Activated naive CD8-positive, alpha-beta T cell treated with anti-CD3 and anti-CD28 coated beads, Interleukin-2, amount 10 ng/mL, durations not matched to agents 7 days and 5 days (primary cell): ENCODE measurements at places on chromosomes 13 and 19. TPM values are rescaled to one million over a fixed set of nuclear protein-coding genes. Genes with fewer than 3 reads are reported as not detected.

GRCh38 chr13:45393941-45394570 lies 24.1 kb downstream of the SLC25A30 start:
- peaks cover 31% of the 10 kb centered on the region for H3K36me3 ChIP-seq
- no peak overlapping the region for H3K4me3 ChIP-seq
- H3K27ac ChIP-seq: no peak overlapping the region
- peaks cover 36% of the 10 kb centered on the region for H3K4me1 ChIP-seq

DNA sequence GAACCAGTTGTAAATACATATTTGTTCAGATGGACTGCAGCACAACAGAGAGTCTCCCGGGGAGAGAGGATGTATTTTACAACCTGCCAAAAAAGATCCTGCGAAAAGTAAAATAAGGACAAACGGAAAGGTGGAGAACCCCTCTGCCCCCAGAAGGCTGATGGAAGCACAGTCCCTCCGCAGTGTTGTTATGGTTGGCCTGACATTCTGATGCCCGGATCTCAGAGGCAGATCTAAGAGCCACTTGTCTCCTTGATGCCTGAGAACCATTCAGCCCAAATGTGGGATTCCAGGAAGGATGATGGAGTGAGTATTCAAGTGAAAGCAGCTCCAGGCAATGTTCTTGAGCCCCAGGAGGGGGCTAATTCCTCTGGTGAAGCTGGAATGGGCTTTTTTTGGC lies 458.7 kb downstream of the ZNF536 start:
- no peaks in the 10 kb centered on the region for H3K4me1 ChIP-seq
- H3K27me3 ChIP-seq: peaks cover 2% of the 10 kb centered on the region
- no peak for DNase-seq
- H3K36me3 ChIP-seq: no peaks in the 10 kb centered on the region

The TLE6 gene
- 5.4 TPM for total RNA-seq

The ATP1A3 gene
- total RNA-seq: 4.5 TPM
